B cell (primary cell): ENCODE measurements at places on chromosomes 1 and 21.
A peak's percentile ranks its signal among the peaks of the same experiment; 100 is the strongest.

DNA sequence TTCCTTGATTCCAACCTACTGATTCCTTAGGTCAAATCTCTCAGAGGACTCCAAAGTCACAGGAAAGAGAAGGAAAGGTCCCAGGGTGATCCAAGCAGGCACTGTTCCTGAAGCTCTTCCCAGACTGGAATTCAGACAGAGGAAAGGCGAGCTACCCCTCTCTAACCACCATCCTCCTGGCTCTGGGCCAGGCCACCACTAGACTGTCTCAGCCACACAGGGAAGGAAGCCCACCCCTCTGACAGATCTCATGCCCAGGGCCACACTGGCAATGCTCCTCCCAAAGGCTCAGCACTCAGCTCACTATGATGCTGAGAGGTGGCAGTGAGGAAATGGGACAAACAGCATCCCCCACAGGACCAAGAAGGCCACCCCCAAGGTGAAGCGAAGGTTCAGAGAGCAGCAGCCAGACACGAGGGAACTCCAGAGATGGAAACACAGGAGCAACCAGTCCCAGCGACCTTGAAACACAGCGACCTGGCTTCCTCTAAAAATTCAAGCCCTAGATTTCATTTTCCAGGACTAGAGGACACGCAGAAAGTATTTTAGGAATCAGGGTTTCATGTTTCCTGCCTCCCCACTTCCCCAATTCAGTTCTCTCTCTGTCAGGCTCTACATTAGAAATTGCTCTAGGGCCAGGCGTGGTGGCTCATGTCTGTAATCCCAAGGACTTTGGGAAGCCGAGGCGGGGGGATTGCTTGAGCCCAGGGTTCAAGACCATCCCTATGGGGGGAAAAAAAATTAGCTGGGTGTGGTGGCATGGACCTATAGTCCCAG, 18.8 kb downstream of the PIK3C2B start:
- DNase-seq = no peak

DNA sequence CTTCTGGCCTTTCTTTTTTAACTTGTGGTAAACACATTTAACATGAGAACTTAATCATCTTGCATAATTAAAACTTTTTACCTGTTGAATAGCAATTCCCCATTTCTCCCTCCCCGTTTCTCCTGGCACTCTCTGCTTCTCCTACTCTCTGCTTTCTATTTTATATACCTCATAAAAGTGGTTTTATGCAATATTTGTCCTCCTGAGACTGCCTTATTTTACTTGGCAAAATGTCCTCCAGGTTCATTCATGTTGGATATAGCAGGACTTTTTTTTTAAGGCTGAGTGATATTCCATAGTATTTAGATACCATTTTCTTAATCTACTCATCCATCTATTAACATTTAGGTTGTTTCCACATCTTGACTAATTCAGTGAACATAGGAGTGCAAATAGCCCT, 35.0 kb downstream of the BTG3 start:
- DNase-seq = no peak

GRCh38 chr21:19864476-19864875, 1133.7 kb upstream of the NCAM2 start:
- no peak for DNase-seq

- DNase-seq = no peak
These were observed 63.9 kb downstream of the NDUFS5 start for GRCh38 chr1:39089931-39090521.

GRCh38 chr1:229557913-229558414, 543 bp downstream of the ABCB10 start:
- DNase-seq = peak; percentile 65

GRCh38 chr21:46437511-46437910, 21.2 kb upstream of the DIP2A start:
- DNase-seq = no peak

- peak; percentile 79 for DNase-seq
These were observed 642 bp downstream of the SLC30A7 start for GRCh38 chr1:100896481-100896982.

DNA sequence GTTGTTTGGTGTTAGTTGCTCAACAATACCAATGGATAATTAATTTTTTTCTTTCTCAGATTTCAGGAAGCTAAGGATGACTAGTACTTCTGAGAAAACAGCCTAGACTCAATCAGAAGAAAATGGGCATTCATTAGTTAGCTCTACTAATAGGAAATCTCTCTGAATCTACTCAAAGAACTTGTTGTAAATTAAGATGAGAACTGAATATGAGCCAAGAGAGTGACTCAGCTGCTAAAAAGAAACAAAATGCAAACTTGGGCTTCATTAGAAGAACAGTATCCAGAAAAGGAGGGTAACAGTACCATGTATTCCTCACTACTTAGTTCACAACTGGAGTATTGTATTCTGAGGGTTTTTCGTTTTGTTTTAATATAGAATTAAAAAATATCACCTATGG, 12.5 kb downstream of the FOXJ3 start:
- no peak for DNase-seq

- DNase-seq = no peak
These were observed 1646.7 kb upstream of the B3GALT2 start for GRCh38 chr1:194833111-194833510.

GRCh38 chr1:51946300-51946699, 44.2 kb downstream of the RAB3B start:
- DNase-seq = no peak

DNA sequence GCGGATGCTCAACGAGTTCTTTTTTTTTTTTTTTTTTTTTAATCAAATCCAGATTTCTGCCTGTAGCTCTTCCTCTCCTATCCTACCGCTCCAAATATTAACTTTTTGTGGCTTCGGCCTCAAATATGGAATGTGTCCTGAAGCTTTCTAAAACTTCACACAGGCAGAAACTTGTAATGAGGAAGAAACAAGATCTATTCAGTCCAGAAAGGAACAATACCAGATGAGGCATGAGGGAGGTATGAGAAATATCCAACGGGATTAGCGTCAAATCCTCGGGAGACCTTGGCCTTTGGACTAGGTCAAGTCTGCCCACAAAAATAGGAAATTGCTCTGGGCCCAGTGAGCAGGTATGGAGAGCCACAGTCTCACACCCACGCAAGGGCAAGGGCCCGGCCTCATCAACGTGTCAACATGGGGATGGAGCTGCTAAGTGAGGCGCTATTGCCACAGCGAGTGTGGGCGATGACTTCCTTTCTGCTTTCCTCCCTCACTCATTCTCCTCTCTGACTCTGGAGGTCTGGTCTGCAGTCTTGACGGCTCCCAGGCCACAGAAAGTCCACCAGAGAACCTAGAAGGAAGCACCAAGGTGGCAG, 66.6 kb downstream of the BCAR3 start:
- DNase-seq = no peak

DNA sequence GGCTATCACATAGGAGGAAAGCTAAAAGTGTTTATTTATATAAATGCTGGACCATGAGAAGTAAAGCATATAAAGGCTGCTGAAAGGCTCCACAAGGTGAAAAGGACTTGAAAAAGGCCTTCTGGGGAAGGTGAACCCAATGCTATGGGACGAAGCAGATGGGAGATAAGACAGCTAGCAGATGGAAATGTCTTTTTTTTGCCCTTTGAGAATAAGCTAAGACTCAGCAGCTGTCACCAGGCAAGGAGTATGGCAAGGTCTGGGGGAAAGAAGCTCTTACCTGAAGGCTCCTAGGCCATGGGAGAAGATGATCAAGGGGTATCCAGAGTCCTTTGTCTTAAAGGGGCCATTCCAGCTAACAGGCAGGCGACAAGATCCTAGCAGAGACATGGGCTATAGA, 9.9 kb downstream of the PAFAH2 start:
- DNase-seq = no peak

GRCh38 chr1:20699558-20699957, 18.2 kb downstream of the KIF17 start:
- DNase-seq = no peak

DNA sequence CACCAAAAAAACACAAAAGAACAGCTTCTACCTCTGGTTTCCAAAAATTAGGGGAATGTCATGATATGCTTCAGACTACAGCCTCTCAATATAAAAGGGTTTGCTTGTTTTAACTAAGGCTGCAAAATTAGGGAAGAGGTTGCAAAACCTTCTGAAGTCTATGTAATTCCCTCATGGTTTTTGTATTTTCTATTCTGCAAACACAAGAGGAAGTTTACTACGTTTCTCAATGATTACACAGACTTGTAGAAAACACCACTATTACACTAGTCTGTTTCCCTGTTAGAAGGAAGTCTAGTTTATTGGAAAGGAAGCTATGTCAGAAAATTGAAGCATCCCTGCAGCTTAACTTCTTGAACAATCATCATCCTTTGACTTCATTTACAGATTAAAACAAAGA, 229.7 kb upstream of the FMN2 start:
- DNase-seq = no peak

GRCh38 chr1:30320581-30320890, 402.8 kb downstream of the MATN1 start:
- DNase-seq = no peak

GRCh38 chr21:17085707-17086106, 427.1 kb upstream of the CXADR start:
- DNase-seq = no peak
